Fibroblast of villous mesenchyme (primary cell): ENCODE measurements at places on chromosomes 16 and 17. TPM values are rescaled to one million over a fixed set of nuclear protein-coding genes. Genes with fewer than 3 reads are reported as not detected.

HOXB13 gene
- under 0.01 and 0.32 TPM in 2 replicates for total RNA-seq

TIMP2 gene
- total RNA-seq: 157 and 189 TPM in 2 replicates

DNA sequence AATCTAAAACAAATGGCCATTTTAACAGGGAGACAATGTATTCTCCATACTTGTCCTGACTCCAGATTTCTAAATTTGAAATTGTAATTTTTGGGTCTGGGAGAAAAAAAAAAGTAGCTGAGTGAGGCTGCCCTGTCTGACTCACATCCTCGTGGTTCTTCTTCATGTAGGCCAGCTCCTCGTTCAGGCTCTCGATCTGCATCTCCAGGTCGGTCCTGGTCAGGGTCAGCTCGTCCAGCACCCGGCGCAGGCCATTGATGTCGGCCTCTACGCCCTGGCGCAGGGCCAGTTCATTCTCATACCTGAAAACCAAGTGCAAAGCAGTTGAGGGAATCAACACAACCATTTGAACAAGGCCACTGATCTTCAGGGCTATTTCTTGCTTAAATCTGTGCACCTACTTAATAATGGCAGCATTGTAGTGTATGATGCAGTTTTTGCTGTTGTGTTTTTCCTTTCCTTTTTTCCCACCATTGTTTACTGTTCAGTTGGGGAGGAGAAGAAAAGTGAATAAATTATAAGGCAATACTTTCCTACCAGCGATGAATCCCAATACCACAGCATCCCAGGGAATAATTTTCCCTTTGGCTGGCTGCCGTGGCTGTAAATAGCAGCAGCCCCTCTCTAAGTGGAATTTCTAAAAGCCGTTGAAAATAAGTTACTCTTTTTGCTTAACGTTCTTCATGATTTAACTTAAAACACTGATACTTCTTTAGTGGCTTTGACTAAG, 2.2 kb downstream of the KRT12 start:
- no peak for DNase-seq

GRCh38 chr16:66933776-66934137, 445 bp downstream of the CIAO2B start:
- no peak for DNase-seq

DNA sequence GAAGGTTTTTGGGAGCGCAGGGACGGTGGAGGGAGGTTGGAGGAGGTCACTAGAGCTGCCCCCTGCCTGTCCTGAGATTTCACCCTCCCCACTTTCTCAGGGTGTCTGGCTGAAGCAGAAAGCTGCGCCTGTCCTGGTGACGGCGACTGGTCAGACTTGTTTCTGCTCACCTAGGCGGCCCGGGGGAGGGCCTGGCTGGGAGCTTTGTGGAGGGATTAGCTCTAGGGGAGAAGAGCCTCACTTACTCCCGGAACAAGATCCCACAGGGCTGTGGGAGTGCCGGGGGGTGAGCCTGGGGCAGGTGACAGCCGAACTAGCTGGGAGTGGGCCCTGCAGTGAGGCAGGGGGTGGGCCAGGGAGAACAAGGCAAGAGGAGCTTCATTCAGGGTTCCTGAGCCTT, 11.5 kb downstream of the NHERF1 start:
- DNase-seq: no peak

DNA sequence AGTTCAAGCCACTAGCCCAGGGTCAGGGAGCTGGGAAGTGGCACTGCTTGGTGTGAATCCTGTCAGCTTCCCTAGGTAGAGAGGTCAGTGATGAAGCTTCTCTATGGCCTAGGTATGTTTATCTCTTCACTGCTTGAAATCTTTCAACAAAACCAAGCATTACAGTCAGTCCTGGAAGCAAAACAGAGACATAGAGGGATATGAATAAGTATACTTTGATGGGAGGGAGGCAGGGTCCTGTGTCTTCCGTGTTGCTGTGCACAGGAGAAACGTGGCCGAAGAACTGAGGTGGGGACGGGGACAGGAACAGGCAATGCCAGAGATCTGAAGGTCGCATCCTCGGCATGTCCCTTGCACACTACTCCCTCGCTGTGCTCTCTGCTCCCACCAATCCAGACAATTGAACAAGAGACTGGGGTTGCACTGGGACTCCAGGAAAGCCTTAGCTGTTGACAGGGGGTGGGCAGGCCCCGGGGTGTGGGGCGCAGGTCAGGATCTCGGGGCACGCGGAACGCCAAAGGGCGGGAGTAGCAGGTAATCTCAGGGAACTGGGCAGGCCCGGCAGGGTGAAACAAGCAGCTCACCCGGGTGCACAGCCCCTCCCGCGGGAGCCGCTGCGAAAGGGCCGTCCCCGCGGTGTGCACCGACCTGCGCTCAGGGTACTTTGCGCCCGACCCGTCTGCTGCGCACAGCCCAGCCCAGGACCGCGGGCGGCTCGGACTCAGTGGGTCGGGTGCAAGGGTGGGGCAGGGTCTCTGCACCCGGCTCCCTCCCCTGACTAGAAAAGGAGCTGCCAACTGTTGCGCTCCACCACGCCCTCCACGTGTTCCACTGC, at the start of gene MT1H:
Gene MT1H, plus strand, starts transcription at position 810 of the 835 bp plus-strand sequence. CDS start 71 bp downstream, outside the sequence.
- no peak for DNase-seq

GRCh38 chr17:77385750-77386501, 245.2 kb downstream of the SEC14L1 start:
- peak; percentile 34 for DNase-seq

- DNase-seq: peak; percentile 80
These were observed 8.2 kb upstream of the CIAO3 start for GRCh38 chr16:749010-749409.

DNA sequence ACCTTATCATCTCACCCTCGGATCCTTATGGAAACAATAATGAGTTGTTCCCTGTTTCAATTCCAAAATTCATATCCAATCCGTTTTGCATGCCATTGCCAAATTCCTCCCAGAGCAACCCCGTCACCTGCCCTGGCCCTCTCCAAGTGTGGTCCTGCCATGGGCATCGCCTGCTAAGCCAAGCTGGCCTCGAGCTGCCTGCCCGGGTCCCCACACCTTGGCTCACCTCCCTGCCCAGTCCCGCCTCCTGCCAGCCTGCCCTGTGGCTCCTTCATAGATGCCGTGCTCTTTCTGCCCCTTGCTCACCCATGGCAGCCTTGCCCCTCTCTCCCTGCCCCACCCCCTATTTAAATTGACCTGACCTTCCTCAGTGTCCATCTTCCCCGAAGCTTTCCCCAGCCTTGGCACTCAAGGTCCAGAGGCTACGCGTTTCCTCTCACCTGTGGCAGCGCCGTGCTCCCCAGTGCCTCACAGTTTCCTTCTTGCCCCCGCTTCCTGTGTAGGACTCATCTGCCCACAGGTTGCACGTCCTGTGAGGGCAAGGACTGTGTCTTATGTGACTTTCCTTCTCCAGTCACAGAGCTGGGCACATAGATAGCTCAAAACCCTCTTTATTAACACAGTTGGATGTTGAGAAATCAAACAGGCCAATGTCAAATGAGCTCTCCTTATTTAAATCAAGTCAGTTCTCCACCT, 12.7 kb downstream of the MAPT start:
- DNase-seq: no peak
